ENCODE measurements at places on chromosomes 6 and 20.

GRCh38 chr20:48766961-48767960 lies 60.5 kb downstream of the PREX1 start:
- DNase-seq: no peak

DNA sequence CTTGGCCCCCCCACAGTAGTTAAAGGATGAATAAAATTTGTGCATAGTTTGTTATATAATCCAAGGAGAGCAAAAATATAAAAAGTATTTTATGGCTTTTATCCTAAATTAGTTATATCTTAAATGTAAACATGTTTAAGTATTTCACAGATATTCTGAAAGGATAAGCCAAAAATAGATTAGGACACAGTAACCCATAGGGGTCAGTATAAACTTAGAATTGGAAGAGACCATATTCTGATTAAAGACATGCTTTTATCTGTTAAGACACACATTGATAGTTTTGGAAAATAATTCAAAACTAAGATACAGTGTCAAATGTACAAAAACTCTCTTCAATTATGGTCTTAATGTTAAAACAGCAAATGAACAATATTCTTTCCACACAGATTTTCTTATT lies 4.5 kb upstream of the SERINC1 start:
- peak; percentile 2 for DNase-seq

DNA sequence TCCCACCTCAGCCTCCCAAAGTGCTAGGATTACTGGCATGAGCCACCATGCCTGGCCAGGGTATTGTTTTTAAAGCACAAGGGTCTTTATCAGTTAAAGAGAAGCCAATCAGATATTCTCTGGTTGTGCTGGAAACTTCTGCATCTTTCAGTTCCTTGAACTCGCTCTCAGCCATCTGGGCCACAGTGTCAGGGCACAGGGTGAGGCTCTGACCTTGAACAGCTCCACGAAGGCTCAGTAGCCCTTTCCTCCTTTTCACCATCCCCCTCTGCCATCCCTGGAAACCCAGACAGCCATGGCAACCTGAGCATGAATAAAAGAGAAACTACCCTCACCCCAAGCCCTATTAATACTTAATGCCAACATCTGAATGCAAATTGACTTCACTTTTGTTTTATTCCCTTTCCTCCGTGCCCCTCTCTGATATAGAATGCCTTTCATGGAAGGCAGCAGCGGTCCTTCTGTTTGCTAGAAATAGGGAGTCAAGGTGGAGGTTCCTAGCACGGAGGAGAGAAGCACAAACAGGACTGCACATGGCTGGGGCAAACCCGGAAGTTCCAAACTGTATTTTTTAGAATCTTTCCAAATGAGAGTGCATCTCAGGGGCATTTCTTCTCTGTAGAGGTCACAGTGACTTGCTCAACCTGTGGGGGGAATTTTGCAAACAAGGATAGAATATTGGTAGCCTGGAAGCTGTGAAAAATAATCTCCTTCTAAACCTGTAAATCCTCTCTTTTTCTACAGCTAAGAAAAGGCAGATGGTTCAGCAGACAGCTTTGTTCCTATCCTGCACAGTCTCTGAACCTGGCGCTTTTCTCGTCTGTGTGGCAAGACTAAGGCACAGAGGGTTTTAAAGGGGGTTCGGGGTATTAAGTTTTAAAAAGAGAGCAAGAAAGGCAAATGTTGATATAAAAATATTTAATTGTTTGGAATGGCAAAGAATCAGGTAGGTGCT lies 176.4 kb upstream of the RREB1 start:
- no peak for DNase-seq

- no peak for DNase-seq
Observed at GRCh38 chr20:20412750-20413149, 44.8 kb downstream of the INSM1 start.

DNA sequence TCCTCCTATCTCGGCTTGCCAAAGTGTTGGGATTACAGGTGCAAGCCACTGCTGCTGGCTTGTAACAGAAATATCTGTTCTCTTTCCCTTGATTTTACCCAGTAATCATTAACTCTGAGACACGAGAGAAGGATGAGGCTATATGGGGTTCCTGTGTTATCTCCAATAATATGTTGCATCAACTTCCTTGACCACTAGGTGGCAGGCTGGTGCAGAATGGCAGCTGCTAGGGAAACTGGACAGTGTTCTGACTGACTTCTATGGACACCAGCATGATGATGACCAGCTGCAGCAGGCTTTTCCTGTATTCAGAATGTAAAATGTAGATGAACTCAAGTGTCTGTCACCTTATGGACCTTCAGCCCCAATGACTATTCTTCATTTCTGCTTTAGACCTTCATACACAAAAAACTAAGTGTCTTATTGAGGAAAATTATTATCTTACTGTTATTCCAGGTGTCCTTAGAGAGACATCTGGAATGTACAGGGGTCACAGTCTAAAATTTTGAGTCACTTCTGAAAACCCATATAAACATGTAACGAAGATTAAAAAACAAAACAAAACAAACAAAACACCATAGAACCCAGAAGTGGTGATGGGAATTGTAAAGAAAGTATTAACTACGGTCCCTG lies 20.4 kb upstream of the CD109 start:
- peak; percentile 68 for DNase-seq

DNA sequence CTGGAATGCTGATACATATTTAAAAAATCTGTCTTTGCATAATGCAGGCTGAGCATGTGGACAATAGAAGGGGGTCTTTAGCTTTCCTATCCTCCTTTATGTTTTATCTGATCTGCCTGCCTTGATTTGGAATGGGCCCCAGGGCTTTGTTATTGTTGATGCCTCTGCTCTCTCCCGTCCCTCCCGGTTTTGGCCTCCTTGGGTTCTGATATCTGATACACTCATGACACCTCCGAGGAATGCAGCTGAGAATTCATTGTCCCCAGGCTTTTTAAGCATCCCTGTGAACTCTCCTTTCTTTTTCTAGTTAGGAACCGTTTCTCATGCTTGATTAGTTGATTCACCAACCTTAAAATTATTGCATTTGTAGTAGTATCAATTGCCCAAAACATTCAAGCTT lies 185.5 kb upstream of the RALGAPA2 start:
- no peak for DNase-seq

DNA sequence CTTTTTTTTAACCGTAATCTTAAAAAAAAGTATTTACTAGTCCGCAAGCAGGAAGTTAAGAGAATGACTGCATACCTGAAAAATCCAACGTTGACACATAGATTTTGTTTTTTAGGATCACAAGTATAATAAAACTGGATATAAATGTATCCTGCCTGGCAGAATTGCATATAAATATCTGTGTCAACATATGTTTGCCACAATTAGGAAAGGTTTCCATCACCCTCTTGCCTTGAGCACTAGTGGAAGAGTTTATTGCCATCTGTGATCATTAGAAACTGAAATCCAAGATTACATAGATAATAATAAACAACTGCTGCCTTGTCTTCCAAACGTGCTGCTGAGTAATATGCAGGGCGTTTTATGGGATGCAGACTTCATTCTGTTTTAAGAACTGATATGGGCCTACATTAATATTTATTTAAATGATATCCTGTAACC lies 27.9 kb downstream of the PLEKHG1 start:
- DNase-seq: peak; percentile 67

GRCh38 chr6:74946961-74947360 lies 258.9 kb downstream of the COL12A1 start:
- DNase-seq: no peak

GRCh38 chr6:15331629-15332251 lies 85.9 kb downstream of the JARID2 start:
- DNase-seq: no peak

DNA sequence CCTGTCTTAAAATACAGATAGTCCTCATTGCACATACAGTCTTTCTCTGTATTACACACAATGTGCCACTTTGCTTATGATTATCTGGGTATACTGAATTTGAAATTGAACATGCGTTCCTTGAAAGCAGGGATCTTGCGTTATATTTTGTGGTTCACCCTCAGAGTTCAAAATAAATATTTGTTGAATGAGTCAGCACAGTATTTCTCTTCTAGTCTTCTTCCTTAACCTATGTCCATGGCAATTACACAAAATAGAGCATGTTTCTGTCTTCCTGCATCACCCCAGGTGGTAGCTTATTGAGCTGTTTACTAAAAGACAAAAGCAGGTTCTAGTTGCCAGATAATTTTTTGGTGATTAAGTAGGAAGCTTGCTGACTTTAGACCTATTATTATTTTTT lies 272.9 kb upstream of the FERMT1 start:
- DNase-seq: no peak

- no peak for DNase-seq
Observed at GRCh38 chr20:62762801-62763368, 33.4 kb upstream of the MRGBP start.

DNA sequence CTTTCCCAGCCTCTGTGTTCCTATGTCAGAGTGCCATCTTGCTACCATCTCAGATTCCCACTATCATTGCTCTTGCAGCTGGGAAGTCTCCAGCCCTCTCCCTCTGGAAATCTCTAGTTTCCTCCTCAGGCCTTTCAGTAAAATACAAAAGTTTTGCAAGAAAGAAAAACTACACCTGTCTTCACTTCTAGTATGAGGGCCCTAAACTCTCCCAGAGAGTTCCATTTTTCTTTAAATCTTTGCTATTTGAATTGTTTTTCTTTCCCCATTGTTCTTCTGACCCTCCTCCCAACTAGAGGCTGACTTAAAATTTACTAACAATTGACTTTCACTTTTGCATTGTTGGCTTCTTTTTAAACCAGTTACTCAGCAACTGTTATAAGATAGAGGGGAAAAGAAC lies 62.8 kb downstream of the LY86 start:
- no peak for DNase-seq

- DNase-seq: no peak
Observed at GRCh38 chr20:52457826-52458225, 266.2 kb upstream of the ZFP64 start.

DNA sequence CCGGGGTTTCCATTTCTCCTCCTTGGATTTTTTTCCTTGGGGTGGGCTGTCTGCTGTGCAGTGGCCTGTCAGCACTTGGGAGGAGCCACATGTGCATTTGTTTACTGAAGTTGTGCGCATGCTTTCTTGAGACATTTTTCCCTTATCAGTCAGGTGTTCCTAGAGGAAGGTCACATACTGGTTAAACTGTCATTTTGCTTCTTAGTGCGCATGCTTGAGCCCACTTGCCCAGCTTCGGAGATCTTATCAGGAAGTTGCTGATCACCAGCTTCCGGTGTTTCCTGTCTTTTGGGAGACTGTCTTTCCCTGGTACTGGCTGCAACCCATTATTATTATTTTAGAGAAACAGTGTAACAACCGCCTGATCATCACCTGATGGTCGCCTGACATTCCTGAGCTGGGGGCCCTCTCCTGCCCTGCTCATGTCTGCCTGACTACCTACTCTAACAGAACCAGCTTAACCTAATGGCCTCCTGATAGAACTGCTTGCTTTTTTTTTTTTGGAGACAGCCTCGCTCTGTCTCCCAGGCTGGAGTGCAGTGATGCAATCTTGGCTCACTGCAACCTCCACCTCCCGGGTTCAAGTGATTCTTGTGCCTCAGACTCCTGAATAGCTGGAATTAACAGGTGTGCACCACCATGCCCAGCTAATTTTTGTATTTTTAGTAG lies 378 bp upstream of the ERVFRD-1 start:
- no peak for DNase-seq

DNA sequence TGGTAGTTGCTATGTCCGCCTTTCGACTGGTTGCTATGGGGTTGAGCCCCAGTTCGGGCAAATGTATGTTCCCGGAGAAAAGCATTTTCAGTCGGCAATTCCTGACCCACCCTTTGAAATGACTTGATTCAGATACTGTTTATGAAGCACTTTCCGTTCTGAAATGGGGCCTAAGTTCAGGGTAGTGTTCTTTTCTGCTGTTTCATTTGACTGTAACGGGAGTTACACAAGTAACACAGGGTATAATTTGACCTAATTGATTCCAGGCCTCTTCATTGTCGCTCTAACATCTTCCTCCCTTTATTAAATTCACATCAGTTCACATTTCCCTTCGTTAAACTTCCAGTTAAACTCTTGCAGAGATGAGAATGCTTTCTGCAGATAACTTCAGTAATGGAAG lies 85.5 kb downstream of the BMP6 start:
- no peak for DNase-seq

- DNase-seq: no peak
Observed at GRCh38 chr6:79813143-79813850, 134.1 kb downstream of the ELOVL4 start.

GRCh38 chr20:38446441-38447209 lies 11.5 kb upstream of the SNHG17 start:
- peak; percentile 73 for DNase-seq

DNA sequence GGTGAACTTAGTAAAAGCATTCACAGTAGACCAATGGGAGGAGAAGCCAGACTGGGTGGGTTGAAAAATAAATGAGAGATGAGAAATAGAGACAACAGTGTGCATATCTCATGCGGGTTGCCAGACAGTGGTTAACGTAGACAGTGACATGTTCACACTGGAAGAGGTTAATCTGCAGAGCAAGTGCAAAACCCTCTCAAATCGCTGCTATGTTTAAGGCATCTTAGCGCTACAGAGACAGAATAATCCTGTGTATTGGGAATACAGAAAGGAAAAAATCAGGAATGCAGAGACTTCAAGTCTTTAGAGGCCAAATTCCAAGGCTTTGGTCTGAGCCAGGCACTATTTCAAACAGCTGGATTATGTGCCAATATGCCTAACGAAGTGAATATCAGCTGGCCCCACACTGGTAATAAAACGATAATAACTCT lies 107.1 kb downstream of the TSHZ2 start:
- DNase-seq: no peak

DNA sequence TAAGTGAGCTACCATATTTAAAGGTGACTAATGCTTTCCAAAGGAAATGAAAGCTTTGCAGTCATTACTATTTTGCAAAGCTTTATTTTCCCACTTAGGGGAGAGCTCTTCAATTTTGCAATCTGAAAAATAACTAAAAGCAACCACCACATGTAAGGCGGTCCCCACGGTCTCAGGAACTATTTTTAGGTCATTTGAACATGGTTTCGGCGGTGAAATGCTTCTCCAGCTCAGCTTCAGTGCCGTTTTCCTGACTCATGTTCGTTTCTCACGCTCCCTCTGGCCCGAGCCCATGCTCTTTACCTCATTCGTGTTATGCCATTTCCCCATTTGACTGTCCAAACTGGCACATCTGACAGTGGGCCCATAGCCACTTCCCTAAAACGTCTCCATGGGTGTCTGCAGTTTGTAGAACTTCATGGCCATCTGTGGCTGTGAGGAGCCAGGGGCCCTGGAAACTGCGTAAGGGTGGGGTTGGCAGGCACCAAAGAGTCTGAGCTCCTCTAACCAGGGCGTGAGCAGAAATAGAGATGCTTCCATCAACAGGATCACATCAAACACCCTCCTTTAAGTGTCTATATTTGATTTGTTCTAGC lies 46.5 kb downstream of the ADTRP start:
- DNase-seq: peak; percentile 81

DNA sequence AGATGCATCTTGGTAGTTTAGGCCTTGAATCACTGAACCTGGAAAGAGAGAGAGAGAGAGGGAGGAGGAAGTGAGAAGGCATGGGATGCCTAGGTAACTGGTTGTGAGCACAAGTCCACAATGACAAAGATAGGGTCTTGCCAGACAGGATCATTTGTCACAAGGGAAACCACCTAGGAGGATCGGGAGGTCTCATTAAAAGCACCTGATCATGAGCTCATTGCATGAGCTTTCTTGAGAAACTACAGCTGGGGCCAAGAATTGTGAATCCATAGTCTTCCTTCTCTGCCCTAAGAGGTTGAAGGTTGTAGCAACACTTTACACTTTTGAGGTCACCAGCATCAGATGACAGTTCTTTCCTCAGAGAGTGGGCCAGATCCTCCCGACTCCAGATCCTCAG lies 195.7 kb downstream of the CD83 start:
- no peak for DNase-seq

Measured in GM04504 (cell line).